ENCODE measurements at places on chromosomes 5 and 9.
A peak's percentile ranks its signal among the peaks of the same experiment; 100 is the strongest.

DNA sequence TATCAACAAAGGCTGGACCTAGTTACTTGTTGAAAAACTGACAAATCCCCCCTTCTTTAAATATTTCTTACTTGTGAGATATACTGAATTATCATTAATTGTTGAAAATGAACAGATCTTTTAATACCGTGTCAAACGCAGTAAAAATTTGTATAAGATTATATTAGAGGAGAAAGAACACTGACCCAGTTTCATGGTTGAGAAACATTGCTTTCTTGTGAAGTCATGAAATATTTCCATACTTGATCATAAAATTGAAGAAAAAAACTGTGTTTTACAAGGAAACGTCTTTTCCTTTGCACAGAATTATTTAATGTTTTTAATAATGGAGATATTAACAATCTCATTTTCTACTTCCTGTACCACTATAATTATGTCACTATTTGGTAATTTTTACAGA lies 45.8 kb downstream of the MOCS2 start:
- no peak for DNase-seq

DNA sequence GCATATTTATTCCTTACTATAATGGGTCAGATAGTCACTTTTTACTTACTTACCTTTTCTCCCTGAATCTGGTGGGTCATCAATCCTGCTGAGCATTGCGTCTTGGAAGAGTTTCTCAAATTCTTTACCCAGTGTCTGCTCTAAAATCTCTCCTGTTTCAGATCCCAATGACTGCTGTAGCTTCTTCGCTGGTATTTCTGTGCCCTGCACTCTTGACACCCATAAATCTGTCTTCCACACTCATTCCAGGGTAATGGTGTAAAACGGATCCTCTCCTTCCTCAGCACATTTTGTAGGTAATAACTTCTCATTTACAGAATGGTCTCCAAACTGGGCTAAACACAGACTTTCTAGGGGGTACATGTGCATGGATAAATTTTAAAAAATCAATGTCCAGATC lies 407.4 kb downstream of the DMAC1 start:
- DNase-seq, result no peak

GRCh38 chr5:36152324-36153297 lies 700 bp downstream of the SKP2 start:
- no peak for DNase-seq

GRCh38 chr9:100104314-100104713 lies 5.3 kb downstream of the INVS start:
- no peak for DNase-seq

- no peak for DNase-seq
Observed at GRCh38 chr5:17813214-17813613, 179.0 kb downstream of the TAF11L14 start.

DNA sequence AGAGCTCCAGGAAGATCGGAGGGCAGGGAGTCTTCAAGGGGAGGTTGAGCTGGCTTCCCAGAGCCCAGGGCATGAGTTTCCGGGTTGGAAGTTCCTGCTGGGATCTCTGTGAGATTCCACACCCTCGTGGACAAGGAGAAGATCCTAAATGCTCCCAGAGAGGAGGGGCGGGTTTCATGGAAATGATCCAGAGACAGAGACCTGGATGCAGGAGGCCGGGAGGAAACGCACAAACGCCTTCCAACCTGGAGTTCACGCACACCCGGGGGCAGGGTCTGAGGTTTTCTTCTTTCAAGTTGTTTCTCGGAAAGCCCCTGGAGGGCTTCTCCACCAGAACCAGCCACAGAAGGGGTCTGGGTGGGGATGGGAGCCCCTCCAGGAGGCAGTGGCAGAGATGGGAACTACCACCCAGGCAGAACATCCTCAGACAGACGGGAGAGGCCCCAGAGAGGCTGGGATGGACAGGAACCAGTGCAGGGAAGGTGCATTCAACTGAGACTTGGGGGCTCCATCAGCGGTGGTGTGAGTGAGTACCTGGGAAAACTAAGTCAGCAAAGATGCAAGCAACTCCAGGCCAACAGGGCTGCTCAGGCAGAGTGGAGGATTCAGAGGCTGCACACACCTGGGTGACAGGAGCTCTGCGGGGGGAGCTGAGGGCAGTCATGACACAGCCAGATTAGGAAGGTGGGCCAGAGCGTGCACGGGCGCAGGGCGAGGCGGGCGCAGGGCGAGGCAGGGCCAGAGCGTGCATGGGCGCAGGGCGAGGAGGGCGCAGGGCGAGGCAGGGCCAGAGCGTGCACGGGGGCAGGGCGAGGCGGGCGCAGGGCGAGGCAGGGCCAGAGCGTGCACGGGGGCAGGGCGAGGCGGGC lies 52.1 kb upstream of the EXOC3 start:
- DNase-seq, result no peak

GRCh38 chr5:54908774-54909525 lies 76.4 kb downstream of the ESM1 start:
- no peak for DNase-seq

DNA sequence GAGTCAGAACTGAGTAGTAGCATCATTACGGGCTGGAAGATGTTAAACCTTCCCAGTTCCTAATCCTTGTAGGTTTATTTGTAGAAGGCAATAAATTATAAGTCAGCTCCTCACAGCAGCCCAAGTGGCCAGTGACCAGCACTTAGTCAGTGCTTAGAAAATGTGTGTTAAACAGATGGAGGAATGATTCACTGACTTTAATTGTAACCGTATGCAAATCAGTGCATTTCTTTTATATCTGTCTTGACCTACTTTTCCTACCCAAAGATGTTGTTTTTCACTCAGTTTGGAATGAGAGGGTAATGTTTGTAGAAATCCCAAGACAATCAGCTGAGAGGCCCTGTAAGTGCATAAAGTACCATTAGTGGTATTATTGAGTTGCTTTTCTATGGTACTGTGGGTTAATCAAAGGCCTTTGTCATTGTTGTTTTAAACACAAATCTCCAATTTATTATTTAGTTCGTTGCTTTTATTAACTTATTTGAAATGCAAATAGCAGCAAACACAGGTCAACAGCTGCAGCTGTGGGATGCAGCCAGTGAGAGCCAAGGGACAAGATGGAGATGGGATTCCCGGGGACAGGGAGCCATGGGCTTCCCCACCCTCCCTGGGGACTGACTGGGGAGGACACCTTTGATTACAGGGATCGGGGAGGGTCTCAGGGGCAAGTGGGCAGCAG lies 49.8 kb downstream of the MAP1B start:
- peak; percentile 93 for DNase-seq

DNA sequence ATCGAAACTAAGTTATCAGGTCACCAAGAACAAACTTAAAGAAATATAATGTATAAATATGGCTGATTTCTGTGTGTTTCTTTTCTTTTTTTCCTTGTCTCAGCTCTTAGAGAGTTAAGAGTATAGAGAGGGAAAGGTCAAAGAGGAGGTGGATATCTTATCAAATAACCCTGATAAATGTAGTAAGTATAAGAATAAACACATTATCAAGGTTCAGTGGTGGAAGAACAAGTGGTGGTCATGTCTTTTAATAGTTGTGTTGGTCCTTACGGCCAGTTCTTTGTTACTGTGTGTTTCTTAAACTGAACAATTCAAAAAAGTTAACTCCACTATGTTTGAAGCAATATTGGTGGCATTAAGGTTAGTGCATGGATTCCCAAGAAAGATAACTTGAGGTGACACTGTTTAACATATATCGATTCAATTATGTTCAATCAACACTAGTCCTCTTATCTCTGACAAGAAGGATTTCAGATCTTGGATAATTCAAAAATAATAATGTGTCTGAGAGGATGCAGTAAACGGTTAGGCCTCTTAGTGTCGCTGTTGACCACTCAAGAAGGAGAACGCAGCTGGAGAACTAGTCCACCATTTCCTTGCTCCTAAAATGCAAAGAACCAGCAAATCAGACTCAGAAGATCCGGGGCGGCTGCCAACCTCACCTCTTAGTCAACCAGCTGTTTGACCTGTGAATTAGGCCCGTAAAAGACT lies at the start of gene PCDHGA3:
Gene PCDHGA3 (plus strand): TSS at position 588 of the 711 bp plus-strand sequence. CDS start 205 bp downstream, outside the sequence.
- no peak for DNase-seq

DNA sequence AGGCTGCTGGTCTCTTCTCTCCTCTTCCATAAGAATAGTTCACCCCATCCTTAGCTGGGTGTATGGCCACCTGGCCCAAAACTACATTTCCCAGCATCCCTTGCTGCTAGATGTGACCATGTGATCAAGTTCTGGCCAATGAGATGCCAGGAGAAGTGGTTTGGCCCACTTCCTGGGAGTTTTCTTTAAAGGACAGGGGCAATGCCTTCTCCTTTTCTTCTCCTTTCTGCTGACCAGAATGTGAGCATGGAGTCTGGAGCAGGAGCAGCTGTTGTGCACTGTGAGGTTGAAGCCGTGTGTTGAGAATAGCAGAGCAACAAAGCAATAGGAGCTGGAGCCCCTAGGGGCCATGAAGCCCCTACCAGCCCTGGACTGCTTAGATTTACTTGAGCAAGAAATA lies 36.8 kb downstream of the C9orf50 start:
- DNase-seq, result peak; percentile 64

GRCh38 chr9:6441269-6441668 lies 28.3 kb downstream of the UHRF2 start:
- DNase-seq, result no peak

- no peak for DNase-seq
Observed at GRCh38 chr5:93622240-93622885, 39.3 kb downstream of the NR2F1 start.

- DNase-seq, result no peak
Observed at GRCh38 chr9:105444130-105444529, 3.7 kb upstream of the FSD1L start.

DNA sequence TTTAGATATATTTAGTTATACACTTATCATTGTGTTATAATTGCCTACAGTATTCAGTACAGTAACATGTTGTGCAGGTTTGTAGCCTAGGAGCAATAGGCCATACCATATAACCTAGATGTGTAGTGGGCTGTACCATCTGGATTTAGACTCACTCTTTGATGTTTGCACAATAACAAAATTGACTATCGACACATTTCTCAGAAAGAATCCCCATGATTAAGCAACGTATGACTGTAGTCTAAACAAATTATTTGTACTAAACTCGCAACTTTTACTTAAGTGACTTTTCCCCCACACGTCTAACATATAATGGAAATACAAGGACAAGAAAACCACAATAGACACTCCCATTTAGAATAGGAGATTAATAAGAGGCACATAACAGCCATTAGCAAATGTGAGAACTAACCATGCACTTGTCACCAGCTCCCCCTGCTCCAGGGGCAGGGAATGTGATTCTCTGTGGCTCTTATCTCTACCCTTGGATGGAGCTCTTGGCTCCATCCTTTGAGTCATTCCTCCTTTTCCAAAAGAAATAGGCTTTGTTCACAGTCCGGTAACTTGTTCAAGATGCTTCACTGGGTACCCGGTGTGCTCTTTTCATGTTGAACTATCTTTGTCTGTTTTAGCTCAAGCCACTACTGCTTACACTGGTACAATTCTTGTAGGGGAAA lies 8.7 kb upstream of the B4GALT1 start:
- DNase-seq, result no peak

DNA sequence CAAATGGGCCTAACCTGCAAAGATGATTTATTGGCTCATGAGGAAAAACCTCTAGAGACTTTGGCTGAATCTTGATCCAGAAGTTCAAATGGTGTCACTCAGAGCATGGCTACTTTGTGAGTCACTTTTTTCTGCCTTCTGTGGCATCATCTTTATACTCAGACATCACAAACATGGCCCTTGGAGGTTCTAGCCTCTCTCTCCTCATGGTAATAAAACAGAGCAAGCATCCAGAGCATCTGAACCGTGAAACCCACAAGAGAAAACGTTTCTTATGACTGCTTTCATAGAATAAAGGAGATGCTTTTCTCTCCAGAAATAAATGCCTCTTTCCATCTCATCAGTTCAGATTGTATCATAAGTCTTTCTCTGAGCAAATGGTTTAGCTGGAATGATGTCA lies 780.3 kb downstream of the KCTD16 start:
- no peak for DNase-seq

- no peak for DNase-seq
Observed at GRCh38 chr5:174252121-174252520, 206.6 kb downstream of the NSG2 start.

GRCh38 chr5:100623719-100624118 lies 88.5 kb downstream of the FAM174A start:
- no peak for DNase-seq

- no peak for DNase-seq
Observed at GRCh38 chr5:60143942-60144549, 250.5 kb upstream of the PDE4D start.

GRCh38 chr9:129141066-129142041 lies 30.1 kb downstream of the PTPA start:
- DNase-seq, result peak; percentile 82

DNA sequence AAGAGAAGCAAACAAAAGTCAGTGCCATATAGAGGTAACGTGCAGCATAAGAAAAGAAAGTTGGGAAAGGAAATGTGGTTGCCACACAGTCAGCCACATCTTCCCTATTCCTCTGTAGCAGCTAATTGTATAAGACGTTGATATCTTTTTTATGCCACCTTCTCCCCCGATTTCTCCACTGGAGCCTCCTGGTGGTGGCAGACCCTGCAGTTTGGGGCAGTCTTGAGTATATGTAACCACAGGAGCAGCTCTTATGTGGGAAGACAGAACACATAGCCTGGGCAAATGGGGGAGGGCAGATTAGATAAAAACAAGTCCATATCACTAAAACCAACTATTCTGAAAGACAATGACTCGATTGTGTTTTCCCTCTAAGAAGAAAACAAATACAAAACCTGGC lies 99.7 kb downstream of the PLCXD3 start:
- DNase-seq, result no peak

DNA sequence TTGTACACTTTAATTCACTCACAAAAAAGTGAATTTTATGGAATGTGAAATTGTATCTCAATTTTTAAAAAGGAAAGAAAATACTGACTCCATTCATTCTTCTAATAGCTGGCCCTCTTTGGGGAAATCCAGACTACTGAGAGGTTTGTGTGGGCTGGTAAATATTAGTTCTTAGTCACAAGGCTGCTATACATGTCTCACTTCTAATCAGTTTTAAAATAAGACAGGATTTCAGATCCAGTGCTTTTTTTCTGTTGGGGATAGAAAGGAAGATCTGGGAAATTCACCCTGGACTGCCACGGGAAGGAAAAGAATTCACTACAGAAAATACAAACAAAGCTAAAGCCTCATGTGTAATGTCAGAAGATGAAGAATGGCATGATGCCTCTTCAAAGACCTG lies 32.7 kb upstream of the ADAMTSL1 start:
- no peak for DNase-seq
